Stimulated activated CD4-positive, alpha-beta T cell treated with anti-CD3 and anti-CD28 coated beads, TNF-alpha, amount 100 ng/mL, for 48 hours (primary cell): ENCODE measurements at places on chromosomes 2 and 18.

DNA sequence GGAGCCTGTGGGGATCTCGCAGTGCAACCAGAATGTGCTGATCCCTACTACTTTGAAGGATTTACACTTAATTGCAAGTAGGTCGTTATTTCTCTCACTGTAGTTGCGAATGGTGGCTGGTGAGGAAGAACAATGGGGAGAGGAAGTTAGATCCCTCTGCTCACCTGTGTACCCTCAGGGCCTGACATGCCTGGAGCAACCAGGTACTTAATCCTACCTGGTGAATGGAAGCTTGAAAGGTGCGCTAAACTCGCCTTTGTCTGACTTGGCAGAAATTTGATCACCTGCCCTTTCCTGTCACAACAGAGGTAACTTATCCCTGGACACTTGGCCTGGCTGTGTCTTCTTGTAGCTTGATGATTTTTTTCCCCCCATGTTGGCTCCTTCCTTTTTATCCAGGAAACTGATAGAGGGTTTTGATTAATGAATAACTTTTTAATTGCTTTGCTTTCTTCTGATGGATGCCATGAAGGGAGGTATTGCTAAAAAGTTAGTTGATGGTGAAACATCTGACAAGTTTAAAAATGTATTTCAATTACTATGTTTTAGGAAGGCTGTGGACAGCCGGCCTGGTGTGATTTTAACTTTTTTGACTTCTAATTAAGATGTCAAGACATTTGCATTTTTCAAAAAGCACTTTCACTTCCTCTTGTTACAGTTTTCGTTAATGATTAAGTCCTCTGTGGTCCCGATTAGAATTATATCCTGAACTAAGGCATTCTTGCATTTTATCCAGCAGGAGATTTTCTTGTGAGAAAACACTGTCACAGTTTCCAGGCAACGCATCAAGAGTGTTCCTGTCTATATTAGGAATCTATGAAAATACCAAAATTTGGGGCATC, 9.2 kb downstream of the SGPP2 start:
- DNase-seq: no peak

DNA sequence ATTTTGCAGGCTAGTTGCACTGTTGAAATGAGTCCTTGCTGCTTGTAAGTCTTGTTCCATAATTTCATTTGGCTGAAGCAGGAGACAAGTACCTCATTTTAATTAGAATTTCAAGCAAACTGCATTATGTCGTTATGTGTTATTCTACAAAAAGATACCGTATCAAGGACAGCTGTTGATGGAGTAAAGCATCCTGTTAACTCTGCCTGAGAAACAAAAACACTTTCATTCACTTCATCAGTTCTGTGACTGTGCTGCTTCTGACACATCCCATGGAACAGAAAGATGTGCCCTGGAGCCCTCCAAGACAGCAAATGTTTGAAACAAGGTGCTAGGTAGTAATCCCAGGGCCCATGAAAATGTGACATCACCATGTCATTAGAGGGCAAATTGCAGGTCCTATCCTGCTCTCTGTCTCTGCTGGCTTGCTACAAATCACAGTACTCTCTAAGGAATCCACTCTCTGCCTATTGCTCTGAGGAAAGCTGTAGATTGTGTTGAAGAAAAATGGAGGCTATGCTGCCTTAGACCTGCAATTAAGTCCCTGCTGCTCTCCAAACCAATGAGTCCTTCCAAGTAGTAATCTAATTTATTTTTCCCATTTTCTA, 209.7 kb upstream of the PARD3B start:
- DNase-seq: no peak

DNA sequence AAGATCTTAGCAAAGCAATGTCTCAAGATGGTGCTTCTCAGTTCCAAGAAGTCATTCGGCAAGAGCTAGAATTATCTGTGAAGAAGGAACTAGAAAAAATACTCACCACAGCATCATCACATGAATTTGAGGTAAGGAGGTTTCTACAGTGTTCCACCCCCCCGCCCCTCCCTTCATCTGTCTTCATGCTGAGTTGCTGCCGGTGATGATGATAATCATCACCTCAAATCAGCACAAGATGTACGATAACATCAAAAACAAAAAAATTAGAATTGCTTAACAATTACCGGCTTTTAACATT, 14.6 kb downstream of the UGP2 start:
- DNase-seq: no peak

GRCh38 chr2:156098506-156098905, 234.0 kb downstream of the NR4A2 start:
- DNase-seq: no peak

GRCh38 chr18:76259096-76259495, 235.9 kb downstream of the ZNF516 start:
- DNase-seq: no peak

GRCh38 chr2:45000341-45000901, 8.8 kb downstream of the SIX2 start:
- no peak for DNase-seq

GRCh38 chr2:8640498-8640897, 41.4 kb upstream of the ID2 start:
- no peak for DNase-seq

DNA sequence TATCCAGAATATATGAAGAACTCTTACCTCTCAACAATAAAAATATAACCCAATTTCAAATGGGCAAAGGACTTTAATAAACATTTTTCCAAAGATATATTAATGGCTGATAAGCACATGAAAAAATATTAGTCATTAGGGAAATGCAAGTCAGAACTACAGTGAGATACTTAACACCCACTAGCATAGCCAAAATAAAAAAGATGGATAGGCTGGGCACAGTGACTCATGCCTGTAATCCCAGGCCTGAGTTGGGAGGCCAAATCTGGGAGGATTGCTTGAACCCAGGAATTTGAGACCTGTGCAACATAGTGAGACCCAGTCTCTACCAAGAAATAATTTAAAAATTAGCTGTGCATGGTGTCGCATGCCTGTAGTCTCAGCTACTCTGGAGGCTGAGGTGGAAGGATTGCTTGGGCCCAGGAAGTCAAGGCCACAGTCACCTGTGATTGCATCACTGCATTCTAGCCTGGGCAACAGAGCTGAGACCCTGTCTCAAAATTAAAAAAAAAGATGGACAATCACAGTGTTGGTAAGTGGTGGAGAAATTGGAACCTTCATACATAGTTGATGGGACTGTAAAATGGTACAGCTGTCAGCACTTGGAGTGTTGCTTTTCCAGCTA, 25.1 kb downstream of the MARCHF7 start:
- no peak for DNase-seq

- no peak for DNase-seq
These were observed 156.8 kb upstream of the UBE2E3 start for GRCh38 chr2:180823546-180824141.

DNA sequence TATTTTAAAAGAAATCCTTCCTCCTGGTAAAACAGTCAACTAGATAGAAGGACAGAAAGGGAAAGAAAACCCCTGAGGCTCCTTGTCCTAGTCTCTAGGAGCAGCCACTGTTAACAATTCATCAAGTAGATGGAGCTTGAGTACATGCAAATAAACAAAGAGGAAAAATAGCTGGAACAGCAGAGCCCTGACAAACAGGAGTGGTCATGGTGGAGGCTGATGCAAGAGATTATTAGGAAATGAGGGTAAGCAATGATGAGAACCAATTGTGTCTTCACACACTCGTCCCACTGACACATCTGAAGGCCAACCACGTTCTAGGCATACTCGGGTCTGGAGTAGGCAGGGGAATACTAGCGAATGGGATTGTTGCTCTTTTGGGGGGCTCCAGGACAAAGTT, 9.2 kb downstream of the DLGAP1 start:
- DNase-seq: no peak

GRCh38 chr2:64330281-64331113, 123.5 kb upstream of the LGALSL start:
- peak; percentile 72 for DNase-seq

DNA sequence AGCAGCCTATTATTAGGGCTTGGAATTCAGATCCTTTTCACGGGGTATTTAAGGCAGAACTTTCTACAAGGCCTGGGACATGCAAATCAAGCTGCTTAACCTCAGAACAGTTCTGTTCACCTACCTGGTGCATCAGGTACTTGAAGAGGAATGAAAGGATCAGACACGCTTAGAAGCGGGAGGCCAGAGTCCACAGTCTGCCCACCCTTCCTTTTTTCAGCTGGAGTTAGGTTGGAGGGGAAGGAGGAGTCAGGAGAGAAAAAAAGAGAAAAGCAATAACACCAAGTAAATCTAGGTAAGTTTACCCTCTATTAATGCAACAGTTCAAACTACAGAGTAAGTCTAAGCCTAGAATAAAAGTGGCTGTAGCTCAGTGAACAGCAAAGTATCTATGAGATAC, 58.6 kb upstream of the NFU1 start:
- DNase-seq: no peak
